Effector CD4-positive, alpha-beta T cell (primary cell): ENCODE measurements at places on chromosomes 3 and 15.

GRCh38 chr15:55241891-55242290 is 45.1 kb upstream of the RSL24D1 start:
- no peak for DNase-seq

GRCh38 chr15:25605151-25605550 is 166.3 kb upstream of the UBE3A start:
- DNase-seq = no peak

- DNase-seq = no peak
Measured at GRCh38 chr3:138222942-138223287, 35.8 kb downstream of the ARMC8 start.

GRCh38 chr3:176633511-176633910 is 563.8 kb downstream of the TBL1XR1 start:
- DNase-seq = no peak

GRCh38 chr15:77895742-77896141 is 181.8 kb downstream of the TBC1D2B start:
- no peak for DNase-seq

GRCh38 chr3:15820911-15821310 is 23.1 kb upstream of the ANKRD28 start:
- DNase-seq = no peak

GRCh38 chr3:177034832-177035475 is 162.3 kb downstream of the TBL1XR1 start:
- DNase-seq = no peak

DNA sequence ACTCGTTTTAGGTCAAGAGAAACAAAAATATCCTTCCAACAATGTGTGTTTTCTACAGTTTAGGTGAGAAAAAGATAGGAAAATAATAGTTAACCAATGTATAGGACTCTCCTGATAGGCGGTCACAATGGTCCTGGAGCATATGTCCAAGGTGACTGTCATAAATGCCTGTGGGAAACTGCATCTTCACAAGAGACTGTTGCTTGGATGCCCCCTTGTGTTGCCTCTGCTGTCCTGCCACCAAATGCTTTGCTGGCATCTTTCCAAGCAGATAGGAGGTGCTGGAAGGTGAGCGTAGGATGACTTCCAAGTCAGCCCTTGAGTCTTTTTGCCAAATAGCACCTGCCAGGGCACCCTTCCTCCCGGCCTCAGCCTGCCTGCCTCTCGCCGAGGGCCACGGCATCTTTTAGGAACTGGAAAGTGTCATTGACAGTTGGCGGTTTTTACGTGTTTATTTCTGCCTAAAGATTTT is 24.1 kb upstream of the SACM1L start:
- peak; percentile 50 for DNase-seq

- no peak for DNase-seq
Measured at GRCh38 chr3:11548721-11549131, 95.0 kb downstream of the VGLL4 start.

DNA sequence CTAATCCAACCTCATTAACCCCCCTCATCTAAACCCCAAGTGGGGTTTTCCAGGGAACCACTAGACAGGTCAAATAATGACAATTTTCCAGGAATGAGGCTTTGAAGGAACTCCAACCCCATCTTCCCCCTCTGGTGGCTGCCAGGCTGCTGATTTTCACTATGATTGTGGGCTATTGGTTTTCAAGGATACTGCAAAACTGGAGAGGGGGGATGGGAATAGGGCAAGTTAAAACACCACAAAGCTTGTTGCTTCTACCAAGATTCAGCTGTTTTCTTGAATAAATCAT is 10.4 kb upstream of the ZNF662 start:
- DNase-seq = no peak

- DNase-seq = no peak
Measured at GRCh38 chr3:133289322-133289721, 110.5 kb upstream of the BFSP2 start.

GRCh38 chr3:120652281-120652680 is 29.8 kb downstream of the HGD start:
- no peak for DNase-seq

DNA sequence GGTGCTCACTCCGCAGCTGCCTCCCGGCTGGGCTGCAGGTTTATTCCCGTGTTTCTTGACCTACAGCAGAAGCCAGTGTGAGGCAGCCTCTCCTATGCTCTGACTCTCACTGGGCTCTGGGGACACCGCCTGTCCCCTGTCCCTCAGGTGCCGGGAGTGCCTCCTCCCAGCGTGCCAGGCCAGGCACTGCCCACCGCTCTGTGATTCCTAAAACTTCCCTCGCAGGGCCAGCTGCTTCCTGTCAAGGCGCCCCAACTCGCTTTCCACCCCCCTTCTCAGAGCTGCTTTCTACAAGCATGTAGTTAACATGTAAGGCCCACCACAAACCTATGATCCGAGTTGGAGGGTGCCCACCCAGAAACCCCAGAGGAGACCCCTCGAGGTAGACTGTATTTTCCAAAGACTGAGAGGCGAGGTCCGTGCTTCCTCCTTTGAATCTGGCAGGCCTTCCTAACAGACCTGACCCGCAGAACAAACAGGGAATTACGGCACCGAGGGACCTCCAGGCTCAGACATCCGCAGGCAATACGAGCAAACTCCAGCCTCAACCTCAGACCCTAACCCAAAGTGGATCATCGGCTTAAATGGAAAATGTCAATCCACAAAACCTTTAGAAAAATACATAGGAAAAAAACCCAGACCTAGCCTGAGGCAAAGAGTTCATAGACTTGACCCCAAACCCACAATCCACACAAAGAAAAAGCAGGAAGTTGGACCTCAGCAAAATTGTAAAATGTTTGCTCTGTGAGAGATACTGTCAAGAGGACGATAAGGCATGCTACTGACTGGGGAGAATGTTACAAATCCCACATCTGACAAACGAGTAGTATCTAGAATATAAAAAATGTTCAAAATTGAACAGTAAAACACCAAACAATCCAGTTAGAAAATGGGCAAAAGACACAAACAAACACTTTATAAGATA is 121.3 kb upstream of the IQSEC1 start:
- no peak for DNase-seq

GRCh38 chr3:191342006-191342405 is 11.7 kb upstream of the UTS2B start:
- no peak for DNase-seq

- DNase-seq = no peak
Measured at GRCh38 chr3:74273091-74273490, 341.4 kb downstream of the CNTN3 start.

DNA sequence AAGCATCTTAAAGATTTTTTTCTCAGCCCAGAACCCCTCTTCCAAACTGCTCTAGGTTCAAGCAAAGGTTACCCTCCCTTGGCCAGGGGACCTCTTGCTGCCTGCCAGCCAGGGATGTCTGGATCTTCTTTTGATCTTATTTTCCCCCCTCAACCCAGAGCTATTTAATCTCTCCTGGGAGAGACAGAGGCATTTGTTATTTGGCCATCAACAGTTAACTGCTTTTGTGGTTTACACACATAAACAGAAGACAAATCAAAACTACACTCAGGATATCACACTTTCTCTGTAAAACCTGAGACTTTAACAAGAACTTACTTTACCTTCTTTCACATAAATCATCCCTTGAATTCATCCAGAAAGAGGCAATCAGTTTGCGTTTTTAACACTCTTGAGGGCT is 272.5 kb downstream of the THSD4 start:
- no peak for DNase-seq

DNA sequence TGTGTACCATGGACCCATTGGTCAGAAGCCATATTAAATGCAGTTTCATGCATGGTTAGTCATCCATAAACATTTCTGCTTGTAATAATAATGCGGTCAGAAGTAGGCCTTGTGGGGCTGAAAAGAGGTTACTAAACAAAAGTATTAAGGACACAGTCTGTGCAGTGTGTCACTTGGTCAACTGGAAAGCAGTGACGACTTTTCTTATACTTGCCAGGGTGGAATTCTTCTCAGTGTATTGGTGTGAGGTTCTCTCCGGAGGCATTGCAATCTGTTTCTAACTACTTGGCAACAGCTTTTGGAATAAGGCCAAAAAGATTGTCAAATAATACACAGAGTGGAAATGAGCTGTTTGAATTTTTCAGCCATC is 46.8 kb downstream of the CHL1 start:
- no peak for DNase-seq

- DNase-seq = peak; percentile 55
Measured at GRCh38 chr15:84982301-84982920, 755 bp downstream of the PDE8A start.

DNA sequence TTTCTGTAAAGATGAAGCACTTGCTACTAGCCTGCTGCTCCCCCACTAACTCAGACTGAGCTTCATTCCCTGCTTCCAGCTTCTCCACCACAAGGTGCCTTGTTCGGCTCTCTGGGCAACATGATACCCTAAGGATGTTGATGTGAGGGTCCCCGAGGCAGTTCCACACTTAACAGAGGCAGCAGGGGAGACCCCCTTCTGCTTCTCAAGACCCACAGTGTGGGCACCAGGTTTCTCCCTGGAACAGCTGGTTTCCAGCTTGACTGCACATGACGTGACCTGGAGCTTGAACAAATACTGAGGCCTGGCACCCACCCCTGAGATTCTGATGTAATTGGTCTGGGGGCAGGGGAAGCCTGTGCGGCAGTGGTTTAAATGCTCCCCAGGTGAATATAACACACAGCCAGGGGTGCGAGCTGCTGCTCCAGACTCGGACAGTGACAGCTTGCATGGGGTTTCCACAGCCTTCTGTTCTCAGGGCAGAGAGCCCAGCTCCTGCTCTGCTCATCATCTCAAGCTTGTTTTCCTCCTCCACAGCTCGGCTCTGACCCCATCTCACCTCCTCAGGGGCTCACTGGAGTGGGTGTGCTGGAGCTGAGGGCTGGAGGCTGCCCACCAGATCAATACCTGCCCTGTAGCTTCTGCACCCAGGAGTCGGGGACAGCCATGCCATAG is 95.0 kb upstream of the HACD2 start:
- no peak for DNase-seq

GRCh38 chr15:79180318-79180717 is 89.7 kb upstream of the RASGRF1 start:
- DNase-seq = no peak

DNA sequence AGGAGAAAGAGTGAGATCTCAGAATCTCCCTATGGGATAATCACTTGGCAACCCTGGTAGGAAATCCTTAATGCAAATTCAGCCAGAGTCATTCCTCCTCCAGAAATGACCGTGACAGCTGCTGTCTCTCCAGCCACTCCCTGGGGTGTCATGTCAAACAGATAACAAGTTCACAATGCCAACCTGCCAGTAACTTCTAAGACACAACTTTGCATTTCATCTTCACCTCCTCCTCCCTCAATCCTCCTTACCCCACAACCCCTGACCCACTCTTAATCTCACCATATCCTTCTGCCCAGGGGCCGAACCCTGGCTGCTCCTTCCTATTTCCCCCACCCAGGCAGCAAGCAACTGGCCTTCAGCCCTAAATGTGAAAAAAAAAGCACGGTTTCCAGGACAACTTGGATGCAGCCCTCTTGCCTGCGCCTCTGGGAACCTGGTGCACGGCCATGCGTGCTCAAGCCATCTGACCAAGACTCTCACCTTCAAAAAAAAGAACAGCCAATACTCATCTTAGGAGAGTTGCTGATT is 166.0 kb downstream of the NTRK3 start:
- DNase-seq = no peak

- no peak for DNase-seq
Measured at GRCh38 chr15:54517366-54517765, 539.1 kb downstream of the UNC13C start.

GRCh38 chr3:9396301-9396631 is 1.1 kb upstream of the SETD5 start:
- DNase-seq = peak; percentile 78

DNA sequence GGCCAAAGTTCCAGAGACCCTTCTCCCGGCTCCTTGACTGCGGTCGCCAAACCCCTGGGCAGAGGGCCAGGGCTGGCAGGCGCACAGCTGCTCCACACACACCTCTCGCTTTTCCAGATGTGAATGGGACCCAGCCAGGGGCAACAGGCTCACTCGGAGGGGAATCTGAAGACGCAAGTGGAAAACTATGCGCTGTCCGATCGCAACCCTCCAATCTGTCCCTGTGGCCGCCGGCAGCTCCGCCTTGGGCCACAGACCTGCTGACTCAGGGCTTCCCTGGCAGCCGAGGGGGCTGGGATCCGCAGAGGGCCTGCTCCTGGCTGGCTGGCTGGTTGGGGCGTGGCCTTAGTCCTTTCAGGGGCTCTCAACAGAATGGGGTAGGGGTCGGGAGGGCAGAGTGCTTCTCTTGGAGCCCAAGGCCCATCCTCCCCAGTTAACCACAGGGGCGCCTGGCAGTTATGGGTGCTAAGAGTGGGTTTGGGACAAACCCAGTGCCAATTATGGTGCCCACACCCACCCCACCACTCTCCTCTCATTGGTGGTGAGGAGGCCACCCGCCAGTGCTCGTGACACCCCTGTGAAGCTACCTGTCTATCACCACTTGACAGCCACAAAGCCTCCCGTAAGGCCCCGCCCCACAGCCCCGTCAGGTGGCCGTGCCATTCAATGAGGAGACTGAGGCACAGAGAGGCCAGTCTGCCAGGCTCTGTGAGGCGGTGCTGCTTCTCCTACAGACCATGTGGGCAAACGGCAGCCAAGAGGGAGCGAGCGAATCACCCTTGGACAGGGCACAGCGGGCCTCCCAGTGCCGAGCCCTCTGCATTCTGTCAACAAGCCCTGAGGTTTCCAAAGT is 53.8 kb downstream of the IQSEC1 start:
- DNase-seq = no peak

- no peak for DNase-seq
Measured at GRCh38 chr3:25265284-25265683, 162.8 kb upstream of the RARB start.

DNA sequence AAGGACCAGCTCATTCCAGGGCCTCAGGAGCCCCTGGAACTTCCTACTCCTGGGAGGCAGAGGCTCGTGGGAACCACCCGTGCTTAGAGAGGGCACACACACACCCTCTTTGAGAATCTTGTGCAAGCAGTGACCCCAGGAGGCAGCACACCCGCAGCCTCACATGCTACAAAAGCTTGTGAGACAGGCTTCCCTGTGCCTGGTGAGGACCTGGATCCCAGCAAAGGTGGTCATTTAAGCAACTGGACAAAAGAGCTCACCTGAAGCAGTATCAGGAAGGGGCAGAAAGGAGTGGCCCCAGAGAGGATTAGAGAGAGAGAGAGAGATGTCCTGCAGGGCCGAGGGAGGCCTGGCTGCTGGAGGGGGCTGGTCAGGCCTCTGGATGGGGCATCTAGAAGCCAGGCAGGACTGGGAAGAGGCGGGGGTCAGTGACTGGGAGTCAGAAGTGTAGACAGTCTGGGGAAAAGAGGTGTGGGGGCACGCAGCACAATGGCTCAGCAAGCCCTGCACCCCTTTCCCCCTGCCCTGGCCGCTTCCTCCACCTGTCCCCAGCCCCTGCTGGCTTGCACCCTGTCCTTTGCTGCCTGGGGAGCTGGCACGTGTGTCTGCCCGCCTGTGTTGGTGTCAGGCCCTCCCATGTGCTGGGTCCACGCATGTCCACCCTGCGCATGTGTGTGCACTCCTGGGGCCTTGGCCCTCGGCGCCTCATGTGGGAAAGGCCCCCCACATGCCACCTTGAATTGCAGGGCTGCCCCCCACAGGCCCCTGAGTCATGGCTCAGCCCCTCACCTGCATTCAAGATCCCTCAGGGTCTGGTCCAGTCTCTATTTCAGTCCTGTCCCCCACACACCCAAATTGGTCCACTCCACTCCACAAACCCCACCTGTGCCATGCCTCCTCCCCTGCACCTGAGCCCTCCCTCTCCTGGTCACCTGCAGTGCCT is 36.9 kb downstream of the TSPAN3 start:
- DNase-seq = no peak
